ENCODE measurements at places on chromosomes 5 and 9. TPM values are rescaled to one million over a fixed set of nuclear protein-coding genes. Genes with fewer than 3 reads are reported as not detected.

IL13 gene
- total RNA-seq: not detected

- H3K36me3 ChIP-seq: peaks cover 39% of the 10 kb centered on the region
- no peak overlapping the region for H3K4me3 ChIP-seq
- peaks cover 33% of the 10 kb centered on the region for H3K4me1 ChIP-seq
- H3K27me3 ChIP-seq: no peaks in the 10 kb centered on the region
- no peak for DNase-seq
Observed at GRCh38 chr9:69744688-69745380, 15.0 kb downstream of the PTAR1 start.

KCTD16 gene
- total RNA-seq: 0.34 TPM

DNA sequence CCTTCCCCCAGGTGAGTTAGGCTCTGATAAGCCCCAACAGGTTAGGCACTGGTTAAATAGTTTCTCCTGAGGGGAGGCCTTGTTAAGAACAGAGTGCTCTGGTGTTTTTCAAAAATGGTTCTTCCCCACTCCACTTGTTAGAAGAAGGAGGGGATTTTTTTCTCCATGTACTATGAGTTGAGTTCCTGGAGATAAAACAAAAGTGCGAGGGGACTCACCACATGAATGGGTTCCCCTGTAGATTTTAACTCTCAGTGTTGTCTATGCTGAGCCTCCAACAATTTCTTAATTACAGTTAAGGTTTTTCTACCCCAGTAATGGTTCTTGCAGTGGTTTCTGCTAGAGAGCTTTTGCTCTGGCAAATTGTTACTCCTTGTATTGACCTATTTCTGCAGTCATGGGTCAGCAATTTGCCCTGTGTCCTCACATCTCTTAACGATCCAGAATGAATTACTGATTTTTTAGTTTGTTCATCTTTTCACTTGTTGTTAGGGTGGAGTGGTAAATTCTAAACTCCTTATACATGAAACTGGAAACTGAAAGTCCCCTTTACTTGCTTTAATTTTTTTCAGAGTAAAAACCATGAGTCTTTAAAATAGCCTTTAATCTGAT is 44.4 kb downstream of the SCAMP1 start:
- H3K4me3 ChIP-seq: no peak overlapping the region
- DNase-seq: no peak
- peaks cover 24% of the 10 kb centered on the region for H3K4me1 ChIP-seq
- H3K27ac ChIP-seq: no peak overlapping the region

DNA sequence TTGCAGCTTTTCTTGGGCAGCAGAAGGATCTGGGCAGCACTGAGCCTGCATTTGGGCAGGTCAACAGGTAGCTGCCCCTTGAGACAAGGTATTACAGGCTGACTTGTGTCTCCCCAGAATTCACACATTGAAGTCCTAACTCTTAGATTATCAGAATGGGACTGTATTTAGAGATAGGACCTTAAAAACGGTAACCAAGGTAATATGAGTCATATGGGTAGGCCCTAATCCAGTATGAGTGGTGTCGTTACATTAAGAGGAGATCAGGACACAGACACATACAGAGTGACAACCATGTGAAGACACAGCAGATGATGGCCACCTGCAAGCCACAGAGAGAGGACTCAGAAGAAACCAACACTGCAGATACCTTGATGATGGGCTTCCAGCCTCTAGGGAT is 3.2 kb downstream of the C1QTNF2 start:
- H3K27me3 ChIP-seq: peaks cover 42% of the 10 kb centered on the region
- H3K27ac ChIP-seq: no peak overlapping the region
- no peaks in the 10 kb centered on the region for H3K36me3 ChIP-seq
- no peak for DNase-seq
- peaks cover 14% of the 10 kb centered on the region for H3K4me1 ChIP-seq
